RCC 7860 (cell line): ENCODE measurements at places on chromosomes 4 and X.
A peak's percentile ranks its signal among the peaks of the same experiment; 100 is the strongest.

GRCh38 chr4:48340276-48340964, 909 bp upstream of the SLAIN2 start:
- DNase-seq = peak; percentile 65

- no peak for DNase-seq
These were observed 508.4 kb upstream of the GALNT7 start for GRCh38 chr4:172660251-172660650.

DNA sequence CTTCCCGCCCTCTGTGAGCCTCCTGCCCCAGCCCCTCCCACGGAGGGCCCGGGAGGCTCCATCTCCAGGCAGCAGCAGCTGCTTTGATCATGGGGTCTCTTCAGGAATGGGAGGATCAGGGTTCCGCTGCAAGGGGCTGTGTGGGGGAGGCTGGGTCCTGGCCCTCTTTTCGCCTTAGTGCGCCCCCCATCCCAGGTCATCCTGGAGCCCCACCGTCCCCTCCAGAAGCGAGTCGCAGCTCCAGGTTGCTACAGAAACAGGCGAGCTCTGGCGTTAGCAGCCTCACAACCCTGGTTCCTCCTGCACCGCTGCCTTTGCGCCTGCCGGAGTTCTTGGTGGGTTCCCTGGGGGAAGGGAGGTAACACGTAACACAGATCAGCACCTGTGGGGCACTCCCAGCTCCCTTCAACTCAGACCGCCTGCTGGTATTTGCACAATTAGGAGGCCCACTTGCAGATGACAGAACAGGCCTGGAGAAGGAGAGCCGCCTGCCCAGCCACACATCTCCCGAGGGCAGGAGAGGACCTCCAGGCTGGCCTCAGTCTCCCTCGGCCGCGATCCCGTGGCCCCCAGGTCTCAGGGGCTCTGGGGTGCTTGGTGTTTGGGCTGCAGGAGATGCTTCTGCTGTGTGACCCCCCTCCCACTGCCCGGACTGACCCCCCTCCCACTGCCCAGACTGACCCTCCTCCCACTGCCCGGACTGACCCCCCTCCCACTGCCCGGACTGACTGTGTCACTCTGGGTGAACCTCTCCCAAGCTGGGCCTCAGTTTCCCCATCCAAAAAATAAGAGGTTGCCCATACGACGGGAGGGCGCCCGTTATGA, 64.2 kb upstream of the ADRA2C start:
- no peak for DNase-seq

- DNase-seq = no peak
These were observed 713 bp upstream of the GATA1 start for GRCh38 chrX:48785540-48786214.

DNA sequence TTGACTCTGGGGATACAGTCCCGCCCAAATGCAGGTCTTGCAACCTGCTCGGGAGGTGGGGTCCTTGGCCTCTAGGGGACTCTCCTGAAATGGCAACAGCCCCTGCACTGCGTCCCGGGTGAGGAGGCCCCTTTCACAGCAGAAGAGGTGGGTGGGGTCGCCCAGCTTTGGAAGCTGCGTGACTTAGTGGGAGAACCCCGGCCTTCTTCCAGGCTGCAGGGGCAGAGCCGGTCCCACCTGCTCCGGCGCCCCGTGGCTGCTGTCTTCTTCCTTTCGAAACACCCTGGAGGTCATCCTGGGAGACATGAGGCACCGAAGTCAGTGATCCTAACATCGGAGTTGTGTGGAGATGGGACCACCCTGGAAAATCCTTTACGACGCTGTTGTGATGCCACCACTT, 103.7 kb upstream of the ADRA2C start:
- no peak for DNase-seq

GRCh38 chr4:84578540-84579402, 4.2 kb upstream of the CDS1 start:
- peak; percentile 34 for DNase-seq
